Adipocyte (in vitro differentiated cells): ENCODE measurements at places on chromosomes 4 and X.

GRCh38 chrX:9953396-9953795 lies 13.8 kb upstream of the CLDN34 start:
- no peak for DNase-seq

GRCh38 chrX:130211415-130212186 lies 39.8 kb downstream of the RAB33A start:
- no peak for DNase-seq

GRCh38 chrX:114006664-114007063 lies 577.2 kb upstream of the HTR2C start:
- no peak for DNase-seq

- no peak for DNase-seq
Measured at GRCh38 chr4:36712013-36712412, 430.6 kb downstream of the DTHD1 start.

DNA sequence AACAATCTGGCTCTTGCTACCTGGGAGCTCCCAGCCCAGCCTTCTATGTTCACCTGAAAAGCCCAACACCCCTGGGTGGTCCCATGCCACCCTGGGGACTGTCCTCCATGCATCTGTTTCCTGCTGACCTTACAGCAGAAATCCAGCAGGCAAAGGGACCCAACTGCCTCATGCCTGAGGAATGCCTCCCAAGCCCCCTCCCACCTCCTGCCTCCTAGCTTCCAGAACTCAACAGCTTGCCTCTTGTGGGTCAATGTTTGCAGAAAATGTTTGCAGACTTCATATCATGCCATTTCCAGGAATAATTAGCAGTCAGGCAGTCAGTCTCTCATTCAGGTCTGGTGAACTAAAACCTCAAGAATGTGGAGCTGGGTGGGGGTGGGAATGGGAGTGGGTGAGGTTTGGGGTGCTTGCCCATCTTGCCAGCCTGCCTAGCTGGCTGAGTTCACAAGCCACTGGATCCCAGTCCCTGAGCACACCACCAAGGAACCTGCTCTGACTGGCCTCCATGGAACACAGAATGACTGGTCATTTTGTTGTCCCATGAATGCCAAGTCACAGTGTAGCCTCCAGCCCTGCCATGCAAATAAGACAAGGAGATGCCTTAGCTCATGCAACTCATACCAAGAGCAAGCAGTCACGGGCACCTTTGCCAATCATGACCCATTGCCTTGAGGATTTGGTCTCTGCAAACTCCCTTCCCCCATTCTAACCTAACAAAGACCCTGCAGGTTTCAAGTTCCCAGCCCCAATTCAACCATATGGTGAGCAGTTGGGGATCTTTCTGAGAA lies 12.1 kb upstream of the PLAC1 start:
- DNase-seq, result peak; percentile 56

GRCh38 chr4:152575533-152575932 lies 39.6 kb upstream of the FBXW7 start:
- DNase-seq, result no peak
